ENCODE measurements at places on chromosomes 12 and 14.

DNA sequence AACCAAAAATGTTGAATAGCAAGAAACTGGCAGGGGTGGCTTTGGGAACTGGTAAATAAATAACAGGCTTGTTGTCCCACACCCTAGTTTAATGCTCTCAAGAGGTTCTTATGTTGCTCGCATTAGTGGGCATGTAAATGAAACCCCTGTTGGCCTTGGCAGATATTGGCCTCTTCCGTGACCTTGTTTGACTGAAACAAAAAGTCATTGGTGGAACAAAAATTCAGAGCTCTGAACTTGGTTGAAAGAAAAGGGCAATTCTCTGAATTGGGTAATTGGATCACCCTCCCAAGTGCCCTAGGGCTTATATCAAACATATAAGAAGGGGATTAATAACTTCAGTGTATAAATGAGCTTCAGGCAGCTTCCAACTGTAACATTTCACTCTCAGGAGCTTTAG, 426.2 kb downstream of the ZFP36L1 start:
- no peak for DNase-seq

DNA sequence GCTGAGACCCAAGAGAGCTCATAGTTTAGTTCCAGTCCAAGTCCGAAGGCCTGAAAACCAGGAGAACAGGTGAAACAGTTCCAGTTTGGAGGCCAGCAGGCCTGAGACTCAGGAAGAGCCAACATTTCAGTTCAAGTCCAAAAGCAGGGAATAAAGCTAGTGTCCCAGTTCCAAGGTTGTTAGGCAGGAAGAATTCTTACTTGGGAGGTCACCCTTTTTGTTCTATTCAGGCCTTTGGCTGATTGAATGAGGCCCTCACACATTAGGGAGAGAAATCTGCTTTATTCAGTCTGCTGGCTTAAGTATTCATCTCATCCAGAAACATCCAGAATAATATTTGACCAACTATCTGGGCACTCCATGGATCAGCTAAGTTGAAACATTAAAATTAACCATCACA, 294.6 kb downstream of the PCNX1 start:
- no peak for DNase-seq

- no peak for DNase-seq
Measured at GRCh38 chr12:6230321-6231110, 30.3 kb downstream of the CD9 start.

GRCh38 chr14:73757876-73758391, 43.8 kb upstream of the PNMA1 start:
- no peak for DNase-seq

DNA sequence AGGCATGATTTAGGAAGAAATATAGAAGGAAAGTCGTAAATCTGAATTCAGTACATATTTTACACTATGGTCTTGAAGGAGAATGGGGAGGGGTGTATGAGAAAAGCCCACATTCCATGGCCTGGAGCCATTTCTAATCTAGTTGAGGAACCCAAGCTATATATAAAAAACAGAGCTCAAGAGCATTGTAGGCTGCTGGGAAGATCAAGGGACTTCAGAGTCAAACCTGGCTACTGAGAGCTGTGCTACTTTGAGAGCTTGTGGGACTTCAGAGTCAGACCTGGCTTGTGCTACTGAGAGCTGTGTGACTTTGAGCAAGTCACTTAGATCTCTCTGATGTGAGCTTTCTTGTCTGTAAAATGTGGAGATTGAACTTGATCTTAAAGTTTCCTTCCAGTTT, 58.7 kb downstream of the TBK1 start:
- DNase-seq = no peak

DNA sequence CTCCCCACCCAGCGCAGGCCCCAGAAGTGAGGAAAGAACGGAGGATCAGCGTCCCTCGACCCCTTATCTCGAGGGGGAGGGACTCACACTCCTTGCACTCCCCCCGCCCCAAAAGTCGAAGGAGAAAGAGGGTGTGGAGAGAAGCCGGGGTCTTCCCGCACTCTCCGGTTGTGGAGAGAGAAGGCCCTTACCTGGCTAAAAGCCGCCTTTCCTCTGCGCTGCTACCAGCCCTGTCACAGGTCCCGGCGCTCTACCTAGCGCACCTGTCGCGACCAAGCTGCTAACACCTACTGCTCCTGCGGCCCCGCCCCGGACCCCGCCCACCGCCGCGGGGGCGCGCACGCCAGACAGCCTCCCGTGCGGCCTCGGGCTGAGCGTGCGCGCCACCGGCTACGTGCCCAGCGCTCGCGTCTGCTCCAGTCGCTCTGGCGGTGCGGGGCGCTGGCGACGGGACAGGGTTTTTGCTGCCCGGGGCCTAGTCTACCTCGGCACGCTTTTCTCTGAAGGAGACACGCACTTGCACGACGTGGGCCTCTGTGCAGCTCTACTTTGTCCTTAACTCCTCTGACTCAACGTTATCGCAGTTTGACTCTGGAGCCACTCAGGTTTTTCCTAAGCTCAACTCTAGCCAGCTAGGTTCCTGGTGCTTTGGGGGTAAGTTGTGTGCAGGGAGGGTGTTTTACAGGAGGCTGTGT, at the start of gene LIMA1:
Gene LIMA1 (minus strand): TSS at position 292 of the 695 bp plus-strand sequence. CDS start 34,769 bp downstream, outside the sequence.
- DNase-seq = no peak

DNA sequence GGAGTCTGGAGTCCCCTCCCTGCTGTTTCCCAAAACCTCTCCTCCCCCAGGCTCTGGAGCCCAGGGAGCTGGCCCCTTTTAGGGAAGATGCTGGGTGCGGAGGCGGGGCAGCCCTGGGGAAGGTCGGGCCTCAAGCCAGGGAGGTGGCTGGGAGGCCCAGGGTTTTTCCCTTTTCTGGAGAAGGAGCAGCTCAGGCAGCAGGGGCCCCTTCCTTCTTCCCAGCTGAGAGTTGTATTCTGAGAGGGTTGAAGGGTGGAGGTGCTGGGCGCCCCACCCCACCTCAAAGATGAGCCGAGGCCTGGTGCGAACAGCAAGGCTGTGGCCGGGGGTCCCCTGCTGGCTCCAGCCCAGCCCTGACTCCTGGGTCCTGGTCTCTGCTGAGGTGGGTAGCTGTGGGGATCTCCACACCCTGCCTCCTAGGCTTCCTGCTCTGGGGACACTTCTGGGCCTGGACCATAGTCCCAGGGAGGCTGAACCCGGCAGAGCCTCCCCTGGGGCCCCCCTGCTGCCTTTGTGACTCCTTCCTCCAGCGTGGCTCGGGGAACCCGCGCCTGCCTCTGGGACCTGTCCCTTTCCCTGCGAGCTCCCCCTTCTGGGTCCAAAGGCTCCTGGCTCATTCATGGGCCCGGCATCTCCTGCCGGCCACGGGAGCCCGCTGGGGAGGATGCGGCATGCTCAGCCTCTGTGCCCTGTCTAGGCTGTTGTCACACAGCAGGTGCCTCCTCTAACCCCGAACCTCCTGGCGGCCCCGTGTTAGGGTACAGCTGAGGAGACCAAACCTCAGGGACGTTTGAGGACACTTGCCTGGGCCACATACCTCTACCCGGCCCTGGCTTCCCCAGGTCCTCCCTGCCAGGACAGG, 4.4 kb downstream of the TRMT61A start:
- DNase-seq = no peak

- no peak for DNase-seq
Measured at GRCh38 chr12:109656743-109657142, 56.9 kb upstream of the FAM222A start.

DNA sequence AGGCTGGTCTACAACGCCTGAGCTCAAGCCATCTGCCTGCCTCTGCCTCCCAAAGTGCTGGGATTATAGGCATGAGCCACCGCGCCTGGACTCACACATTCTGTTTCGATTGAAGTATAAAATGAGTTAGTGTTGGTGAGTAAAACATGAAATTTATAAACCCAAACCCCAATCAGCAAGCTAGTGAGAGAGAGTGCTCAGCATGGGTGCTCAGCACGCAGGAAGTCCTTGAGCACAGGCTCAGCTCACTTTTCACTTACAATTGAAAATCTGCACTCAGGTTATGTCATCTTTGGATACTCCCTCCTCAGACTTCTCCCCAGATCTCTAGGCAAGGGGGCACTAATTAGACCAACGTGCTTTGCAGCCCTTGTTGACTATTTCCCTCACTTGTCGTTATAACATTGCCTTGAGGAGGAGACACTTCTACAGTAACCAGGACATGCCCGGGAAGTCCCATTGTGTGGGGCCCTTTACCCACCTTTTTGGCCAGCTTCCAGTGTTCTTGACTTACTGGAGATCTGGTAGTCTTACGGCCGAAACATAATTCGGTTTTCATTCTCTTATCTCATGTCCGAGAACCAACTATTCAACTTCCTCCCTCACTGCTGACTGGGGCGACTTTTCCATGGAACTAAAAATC, 68.5 kb upstream of the AMN1 start:
- no peak for DNase-seq

- no peak for DNase-seq
Measured at GRCh38 chr12:52494518-52494917, 1.5 kb upstream of the KRT6A start.

GRCh38 chr12:103247531-103247930, 248.2 kb downstream of the C12orf42 start:
- no peak for DNase-seq

GRCh38 chr14:66380143-66380542, 106.0 kb upstream of the CCDC196 start:
- DNase-seq = no peak

GRCh38 chr14:89912667-89913211, 41.8 kb downstream of the EFCAB11 start:
- peak; percentile 96 for DNase-seq

GRCh38 chr14:58738189-58738836, 100.6 kb downstream of the DACT1 start:
- peak; percentile 66 for DNase-seq

- no peak for DNase-seq
Measured at GRCh38 chr12:2853626-2854025, 3.2 kb downstream of the TEX52 start.

DNA sequence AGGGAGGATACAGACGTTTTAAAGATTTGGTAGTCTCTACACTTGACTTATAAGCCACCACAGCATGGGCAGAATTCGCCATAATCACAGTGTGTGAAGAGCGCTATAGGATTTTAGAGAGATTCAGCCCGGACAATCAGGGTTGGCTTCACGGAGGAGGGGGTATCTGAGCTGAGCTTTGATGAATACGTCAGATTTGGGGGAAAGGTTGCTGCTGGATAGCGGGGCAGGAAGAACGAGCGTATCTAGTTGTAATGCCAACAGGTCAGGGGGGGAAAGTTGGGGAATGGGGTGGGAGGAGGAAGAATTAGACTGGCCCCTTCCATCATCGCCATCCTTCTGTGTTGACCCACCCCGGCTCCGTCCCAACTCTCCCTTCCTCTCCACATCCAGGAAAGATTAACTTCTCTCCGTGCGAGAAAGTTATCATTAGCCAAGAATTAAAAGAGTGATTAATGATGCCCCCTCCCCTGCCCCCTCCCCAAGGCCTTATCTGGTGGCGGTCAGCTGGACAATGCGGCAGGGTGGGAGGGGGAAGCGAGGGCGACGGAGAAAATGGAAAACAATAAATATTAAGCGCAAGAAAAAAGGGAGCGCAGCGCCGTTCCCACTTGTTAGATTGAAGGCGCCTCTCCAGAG, 13.5 kb upstream of the GPATCH2L start:
- no peak for DNase-seq

DNA sequence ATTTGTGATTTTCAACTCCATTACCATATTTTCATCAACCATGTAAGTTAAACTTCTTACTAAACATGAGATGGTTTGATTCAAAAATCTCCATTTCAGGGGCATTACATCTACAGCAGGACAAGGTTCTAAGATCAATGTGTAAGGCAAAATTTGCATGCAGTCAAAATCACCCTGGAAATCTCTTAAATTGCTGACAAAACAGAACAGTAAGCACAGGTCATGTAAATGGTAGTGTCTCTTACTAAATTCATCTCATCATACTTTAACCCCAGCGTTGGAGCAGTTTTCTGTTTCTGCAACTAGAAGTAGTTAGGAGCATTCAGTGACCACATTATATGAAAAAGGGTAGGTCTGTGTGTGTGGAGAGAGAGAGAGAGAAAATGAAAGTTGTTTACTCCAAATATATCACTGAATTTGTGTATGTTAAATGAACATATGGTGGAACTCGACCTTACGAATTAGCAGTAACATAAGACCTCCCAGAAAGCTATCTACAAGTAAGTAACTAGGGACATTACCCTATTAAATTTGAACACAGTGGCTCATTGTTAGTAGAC, 227.5 kb downstream of the SSPN start:
- no peak for DNase-seq

DNA sequence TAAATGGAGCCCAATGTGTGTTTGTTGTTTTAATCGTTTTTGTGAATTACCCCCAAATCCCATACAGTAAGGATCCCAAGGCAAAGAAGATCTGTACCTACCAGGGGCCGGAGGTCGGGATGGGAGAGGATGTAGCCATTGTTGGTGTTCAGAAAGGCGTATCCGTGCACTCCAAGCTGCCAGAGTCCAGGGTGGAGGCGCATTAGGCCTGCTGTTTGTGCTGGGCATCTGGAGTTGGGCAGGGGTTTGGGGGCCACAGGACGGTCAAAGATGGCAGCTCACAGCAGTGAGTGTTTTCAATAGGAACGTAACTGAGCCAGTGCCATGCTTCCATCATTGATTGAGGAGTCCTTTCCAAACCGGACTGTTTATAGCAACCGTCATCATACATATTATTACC, 40.2 kb downstream of the CACNA2D4 start:
- DNase-seq = no peak

GRCh38 chr12:12334367-12335040, 15.5 kb downstream of the MANSC1 start:
- DNase-seq = no peak

GRCh38 chr12:13390381-13390861, 193.9 kb downstream of the EMP1 start:
- DNase-seq = no peak

DNA sequence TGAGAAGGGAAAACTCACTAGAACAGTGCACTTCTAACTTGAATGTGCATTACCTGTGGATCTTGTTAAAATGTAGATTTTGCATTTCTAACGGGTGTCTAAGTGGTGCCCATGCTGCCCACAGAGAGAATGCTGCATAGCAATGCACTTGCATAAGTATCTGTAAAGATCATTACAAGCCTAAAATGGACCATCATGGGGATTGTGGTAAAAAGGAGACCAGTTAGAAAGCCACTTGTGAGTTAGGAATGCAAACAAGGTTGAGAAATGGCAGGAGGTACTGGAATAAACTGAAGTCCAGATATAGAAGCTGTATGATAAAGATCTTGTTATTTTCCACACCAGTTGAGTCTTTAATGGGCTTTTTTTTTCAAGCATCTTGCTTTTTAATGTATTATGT, 18.8 kb downstream of the AVPR1A start:
- no peak for DNase-seq

GRCh38 chr14:75723716-75724115, 62.7 kb downstream of the TTLL5 start:
- DNase-seq = no peak

Measured in AG04449 (cell line).